ENCODE measurements at places on chromosomes 2 and 18.

- DNase-seq, result no peak
Observed at GRCh38 chr18:784470-785172, 27.4 kb downstream of the YES1 start.

- no peak for DNase-seq
Observed at GRCh38 chr2:208320686-208321085, 54.6 kb downstream of the PIKFYVE start.

GRCh38 chr2:173171924-173172643 is 96.4 kb downstream of the MAP3K20 start:
- no peak for DNase-seq

DNA sequence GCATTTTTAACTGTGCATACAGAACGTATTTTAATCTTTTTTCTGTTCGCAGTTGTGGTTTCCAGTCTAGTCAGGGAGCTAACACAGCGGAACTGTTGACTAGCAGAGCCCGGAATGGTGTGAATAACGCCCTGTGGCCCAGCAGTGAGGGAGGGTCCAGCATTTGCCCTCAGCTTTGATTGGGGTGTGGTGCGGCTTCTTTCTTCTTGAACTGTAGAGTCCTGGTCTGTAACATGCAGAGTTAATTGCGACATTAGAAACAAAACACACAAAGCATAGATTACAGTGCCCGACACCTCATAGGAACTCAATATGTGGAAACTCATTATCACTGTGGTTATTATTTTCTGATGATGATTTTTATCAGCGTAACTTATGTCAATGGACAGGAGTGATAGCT is 253.6 kb downstream of the SOX11 start:
- no peak for DNase-seq

GRCh38 chr18:55097456-55098170 is 138.4 kb upstream of the CCDC68 start:
- DNase-seq, result no peak

GRCh38 chr2:169641464-169641863 is 52.7 kb downstream of the CFAP210 start:
- no peak for DNase-seq

- DNase-seq, result no peak
Observed at GRCh38 chr2:177635696-177636095, 243.1 kb downstream of the AGPS start.

DNA sequence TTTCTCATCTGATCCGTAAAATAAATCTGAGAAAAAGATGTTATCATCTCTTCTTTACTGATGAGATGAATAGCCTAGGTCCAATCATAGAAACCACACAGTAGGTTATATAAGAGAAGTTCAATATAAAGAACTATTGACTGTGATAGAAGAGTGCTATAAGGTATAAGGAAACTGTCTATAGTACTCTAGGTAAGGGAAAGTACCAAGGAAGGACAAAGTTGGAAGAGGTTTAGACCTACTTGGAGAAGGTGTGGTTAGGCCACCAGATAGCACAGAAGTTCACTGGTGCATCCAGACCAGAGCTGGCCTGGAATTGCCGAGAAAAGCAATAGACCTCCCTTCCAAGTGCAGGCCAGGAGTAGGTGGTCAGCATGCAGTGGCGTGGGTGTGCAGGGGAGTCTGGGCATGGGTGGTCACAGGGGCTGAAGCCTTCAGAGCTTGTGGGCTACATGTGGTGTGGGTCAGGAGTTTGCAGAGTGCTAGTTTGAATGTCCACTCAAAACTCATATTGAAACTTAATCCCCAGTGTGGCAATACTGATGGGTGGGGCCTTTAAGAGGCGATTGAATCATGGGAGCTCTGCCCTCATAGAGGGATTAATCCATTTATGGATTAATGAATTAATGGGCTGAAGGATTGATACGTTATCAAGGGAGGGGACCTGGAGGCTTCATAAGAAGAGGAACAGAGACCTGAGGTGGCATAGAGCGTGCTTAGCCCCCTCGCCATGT is 86.3 kb downstream of the ALPK2 start:
- no peak for DNase-seq

GRCh38 chr2:239920693-239921365 is 104.3 kb downstream of the NDUFA10 start:
- DNase-seq, result no peak

- no peak for DNase-seq
Observed at GRCh38 chr18:50836521-50836957, 16.7 kb upstream of the MRO start.

DNA sequence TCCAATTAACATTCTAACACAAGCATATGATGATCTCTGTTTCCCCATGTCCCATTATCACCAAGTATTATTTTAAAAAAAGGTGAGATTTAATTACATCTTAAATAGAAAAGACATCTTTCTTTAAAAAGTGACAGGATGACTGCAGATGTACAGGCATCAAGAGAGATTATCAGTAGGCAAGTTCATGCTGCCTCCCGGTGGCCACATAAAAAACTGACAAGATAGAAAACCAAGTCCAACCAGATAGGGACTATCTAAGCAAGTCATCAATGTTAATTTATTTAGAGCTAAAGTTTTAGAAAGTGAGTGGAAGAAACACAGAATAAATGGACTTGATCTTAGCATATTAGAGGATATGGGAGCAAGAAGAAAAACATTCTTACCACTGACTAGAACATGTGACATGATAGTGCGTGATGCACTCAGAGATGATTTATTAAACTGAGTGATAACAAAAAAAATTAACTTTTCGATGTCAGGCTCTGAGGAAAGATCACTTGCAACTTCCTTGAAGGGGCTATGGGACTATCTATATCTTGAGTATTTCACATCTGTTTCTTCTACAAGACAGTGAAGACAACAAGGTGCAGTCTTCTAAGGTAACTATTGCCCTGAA is 5.4 kb upstream of the TDRD15 start:
- no peak for DNase-seq

- no peak for DNase-seq
Observed at GRCh38 chr2:32330136-32330535, 26.7 kb upstream of the BIRC6 start.

GRCh38 chr2:25098056-25098455 is 56.2 kb downstream of the EFR3B start:
- no peak for DNase-seq

DNA sequence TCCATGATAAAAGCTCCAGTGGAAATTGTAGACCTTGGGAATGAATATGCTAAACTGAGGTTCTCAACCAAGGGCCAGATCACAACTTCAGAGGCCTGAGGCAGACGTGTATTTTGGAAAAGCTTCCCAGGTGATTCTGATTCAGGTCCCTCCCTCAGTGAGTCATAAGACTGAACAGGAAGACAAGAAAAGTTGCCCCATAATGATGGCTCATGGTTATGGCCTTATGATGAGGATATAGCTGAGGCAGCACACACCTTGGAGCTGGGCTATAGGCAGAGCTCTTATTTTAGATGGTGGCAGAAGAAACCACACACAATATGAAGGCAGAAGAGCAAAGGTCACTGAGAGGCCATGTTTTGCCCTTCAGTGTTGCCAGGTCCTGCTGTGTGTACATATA is 9.6 kb downstream of the ANTXR1 start:
- no peak for DNase-seq

GRCh38 chr2:39386064-39386463 is 51.0 kb downstream of the MAP4K3 start:
- no peak for DNase-seq

GRCh38 chr2:60548845-60549237 is 4.6 kb downstream of the BCL11A start:
- DNase-seq, result no peak

DNA sequence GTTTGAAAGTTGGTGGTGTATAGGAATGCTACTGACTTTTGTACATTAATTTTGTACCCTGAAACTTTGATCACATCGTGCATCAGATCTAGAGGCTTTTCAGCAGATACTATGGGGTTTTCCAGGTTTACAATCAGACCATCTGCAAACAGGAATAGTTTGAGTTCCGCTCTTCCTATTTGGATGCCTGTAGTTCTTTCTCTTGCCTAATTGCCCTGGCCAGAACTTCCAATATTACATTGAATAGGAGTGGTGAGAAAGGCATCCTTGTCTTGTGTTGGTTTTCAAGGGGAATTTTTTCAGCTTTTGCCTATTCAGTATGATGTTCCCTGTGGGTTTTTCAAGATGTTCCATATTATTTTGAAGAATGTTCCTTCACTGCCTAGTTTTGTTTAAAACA is 633.5 kb downstream of the KCNJ3 start:
- DNase-seq, result no peak

DNA sequence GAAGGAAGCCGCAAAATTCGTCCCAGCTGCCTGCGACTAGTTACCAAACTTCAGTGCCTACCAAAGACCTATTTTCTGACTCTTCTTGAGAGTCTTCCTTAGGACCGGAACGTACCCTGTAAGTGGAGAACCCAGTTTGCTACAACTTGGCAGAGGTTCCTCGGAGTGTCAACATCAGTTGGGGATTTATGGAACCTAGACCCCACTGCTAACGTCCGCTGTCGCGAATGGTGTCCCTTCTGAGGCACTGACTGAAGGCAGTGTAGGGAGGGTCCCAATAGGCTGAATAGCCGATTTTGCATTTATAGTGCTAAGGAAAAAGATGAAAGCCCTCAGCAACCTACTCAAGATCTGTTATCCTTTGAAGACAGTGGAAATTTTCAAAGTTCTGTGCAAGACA is 568 bp upstream of the STK17B start:
- no peak for DNase-seq

GRCh38 chr2:105789745-105790460 is 45.2 kb downstream of the NCK2 start:
- peak; percentile 47 for DNase-seq

DNA sequence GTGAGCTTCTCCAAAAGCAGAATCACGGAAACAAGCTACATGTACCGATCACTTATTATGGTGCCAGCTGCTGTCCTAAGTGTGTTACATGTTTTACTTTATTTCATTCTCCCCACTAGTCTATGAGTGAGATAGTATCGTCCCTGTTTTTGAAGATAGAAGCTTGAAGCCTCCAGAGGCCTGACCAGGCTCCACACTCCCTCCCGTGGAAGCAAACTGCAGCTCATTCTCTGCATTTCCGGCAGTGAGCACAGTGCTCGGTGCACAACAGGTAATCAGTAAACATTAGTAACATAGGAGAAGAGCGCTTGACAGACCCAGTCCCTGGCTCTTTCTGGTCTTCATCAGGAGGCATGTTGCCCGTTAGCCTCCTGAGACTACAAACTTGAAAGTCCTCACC is 72.9 kb downstream of the ZBTB7C start:
- no peak for DNase-seq

- DNase-seq, result no peak
Observed at GRCh38 chr2:59233448-59233847, 992.3 kb upstream of the FANCL start.

- no peak for DNase-seq
Observed at GRCh38 chr2:70509565-70509964, 44.1 kb downstream of the TGFA start.

DNA sequence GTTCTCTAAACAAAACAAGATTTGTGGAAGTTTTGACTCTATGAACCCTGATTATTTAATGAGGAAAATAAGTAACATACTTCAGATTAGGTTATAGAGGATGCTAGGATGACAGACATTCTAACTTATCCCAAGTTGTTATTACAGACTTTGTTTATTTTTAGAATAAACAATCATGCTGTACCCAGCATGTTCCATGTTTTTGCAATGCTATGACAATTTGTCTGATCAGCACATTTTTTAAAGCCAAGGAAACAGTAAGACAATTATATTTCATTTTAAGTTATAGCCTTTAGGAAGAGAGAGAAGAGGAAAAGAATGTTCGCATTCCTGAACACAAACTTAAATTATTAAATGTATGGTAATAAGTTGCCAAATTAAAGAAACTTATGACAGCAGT is 119.8 kb downstream of the KYNU start:
- no peak for DNase-seq

- no peak for DNase-seq
Observed at GRCh38 chr2:190722835-190723234, 74.0 kb downstream of the NAB1 start.

- no peak for DNase-seq
Observed at GRCh38 chr18:3044931-3045698, 32.2 kb upstream of the LPIN2 start.

DNA sequence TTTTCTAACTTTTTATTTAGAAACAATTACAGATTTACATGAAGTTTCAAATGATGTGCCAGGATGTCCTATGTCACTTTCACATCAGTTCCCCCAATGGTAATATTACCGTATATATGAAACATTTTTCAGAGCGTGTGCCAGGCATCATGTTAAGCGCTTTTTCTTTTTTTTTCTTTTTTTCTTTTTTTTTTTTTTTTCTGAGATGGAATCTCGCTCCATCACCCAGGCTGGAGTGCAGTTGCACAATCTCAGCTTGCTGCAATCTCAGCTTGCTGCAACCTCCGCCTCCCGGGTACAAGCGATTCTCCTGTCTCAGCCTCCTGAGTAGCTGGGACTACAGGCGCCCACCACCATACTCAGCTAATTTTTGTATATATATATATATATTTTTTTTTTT is 5.6 kb upstream of the PPP4R1 start:
- DNase-seq, result no peak

DNA sequence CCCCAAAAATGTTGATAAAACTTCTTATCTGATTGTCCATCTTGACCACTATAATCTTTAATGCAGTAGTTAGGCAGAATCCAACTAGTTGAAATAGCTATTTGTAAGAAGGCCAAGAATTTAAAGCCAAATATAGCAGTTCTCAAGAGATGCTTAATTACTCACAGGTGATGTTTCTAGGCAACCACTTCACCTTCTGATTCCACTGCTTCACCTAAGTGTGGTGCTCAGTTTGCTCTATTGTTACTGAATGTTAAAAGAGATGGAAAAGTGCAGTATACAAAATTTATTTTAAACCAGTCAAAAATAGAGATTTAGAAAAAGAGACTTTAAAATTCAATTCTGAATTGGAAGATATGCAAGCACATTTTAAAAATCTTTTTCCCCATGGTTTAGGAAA is 539.4 kb downstream of the ZNF804A start:
- DNase-seq, result no peak

DNA sequence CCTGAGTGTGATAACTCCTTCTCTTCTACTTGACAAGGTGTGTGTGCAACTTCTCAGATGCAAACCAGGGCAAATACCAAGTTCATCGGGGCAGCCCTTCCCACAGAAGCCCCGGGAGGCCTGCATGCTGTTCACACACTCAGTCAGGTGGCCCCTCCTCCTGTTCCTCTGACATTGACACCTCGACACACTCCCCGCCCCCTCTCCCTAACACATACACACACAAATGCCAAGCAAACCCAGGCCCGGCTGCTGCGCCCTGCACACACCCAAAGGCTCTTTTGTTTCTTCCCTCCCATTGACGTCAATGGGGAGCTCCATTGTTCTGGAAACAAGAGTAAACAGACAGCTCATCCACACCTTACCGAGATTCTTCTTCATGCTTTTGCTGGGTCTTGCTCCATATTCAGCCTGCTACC is 1.7 kb upstream of the PER2 start:
- DNase-seq, result no peak

- DNase-seq, result no peak
Observed at GRCh38 chr2:197249381-197250083, 61.0 kb downstream of the ANKRD44 start.

DNA sequence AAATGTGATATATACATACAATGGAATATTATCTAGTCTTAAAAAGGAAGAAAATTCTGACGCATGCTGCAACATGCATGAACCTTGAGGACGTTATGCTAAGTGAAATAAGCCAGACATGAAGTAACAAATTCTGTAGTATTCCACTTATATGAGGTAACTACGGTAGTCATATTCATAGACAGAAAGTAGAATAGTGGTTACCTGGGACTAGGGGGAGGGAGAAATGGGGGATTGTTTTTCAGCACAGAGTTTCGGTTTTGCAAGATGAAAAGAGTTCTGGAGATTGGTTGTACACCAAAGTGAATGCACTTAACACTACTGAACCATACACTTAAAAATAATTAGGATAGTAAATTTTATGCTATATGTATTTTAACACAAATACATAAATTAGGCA is 215.9 kb upstream of the FBXO11 start:
- DNase-seq, result no peak
